ENCODE measurements at places on chromosomes 12 and 14. TPM values are rescaled to one million over a fixed set of nuclear protein-coding genes. Genes with fewer than 3 reads are reported as not detected.

Gene AMDHD1
- total RNA-seq, result 1.5 TPM

- DNase-seq, result no peak
These were observed 31.7 kb downstream of the TDG start for GRCh38 chr12:103997286-103997900.

Gene GPR162
- not detected for total RNA-seq

Gene CLEC7A
- total RNA-seq, result 0.40 TPM

GRCh38 chr12:101759396-101760047, 20.3 kb upstream of the SYCP3 start:
- DNase-seq, result peak; percentile 72

DNA sequence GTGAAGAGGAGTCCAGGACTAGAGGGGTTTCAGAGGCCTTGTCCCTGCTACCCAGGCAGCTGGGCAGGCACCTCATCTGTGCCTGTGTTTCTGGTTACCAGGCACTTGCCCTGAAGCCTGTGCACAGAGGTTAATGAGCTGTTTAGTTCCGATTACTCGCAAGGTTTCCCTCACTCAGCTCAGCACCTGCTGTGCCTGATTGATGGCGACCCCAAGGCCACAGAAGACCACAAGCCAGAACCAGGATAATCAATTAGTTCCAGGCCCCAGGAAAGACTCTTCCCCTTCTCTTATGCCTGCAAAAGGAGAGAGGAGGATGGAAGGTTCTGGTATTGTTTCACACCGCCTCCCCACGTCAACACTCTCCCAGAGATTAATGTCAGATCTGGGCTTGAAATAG, 88.8 kb upstream of the NOS1 start:
- no peak for DNase-seq

GRCh38 chr14:76715511-76716081, 45.7 kb upstream of the VASH1 start:
- DNase-seq, result no peak

GRCh38 chr12:10716704-10717315, 6.3 kb downstream of the YBX3 start:
- DNase-seq, result peak; percentile 88

Gene ZNF410
- total RNA-seq, result 46.8 TPM
